ENCODE measurements at places on chromosomes 2 and 18.

DNA sequence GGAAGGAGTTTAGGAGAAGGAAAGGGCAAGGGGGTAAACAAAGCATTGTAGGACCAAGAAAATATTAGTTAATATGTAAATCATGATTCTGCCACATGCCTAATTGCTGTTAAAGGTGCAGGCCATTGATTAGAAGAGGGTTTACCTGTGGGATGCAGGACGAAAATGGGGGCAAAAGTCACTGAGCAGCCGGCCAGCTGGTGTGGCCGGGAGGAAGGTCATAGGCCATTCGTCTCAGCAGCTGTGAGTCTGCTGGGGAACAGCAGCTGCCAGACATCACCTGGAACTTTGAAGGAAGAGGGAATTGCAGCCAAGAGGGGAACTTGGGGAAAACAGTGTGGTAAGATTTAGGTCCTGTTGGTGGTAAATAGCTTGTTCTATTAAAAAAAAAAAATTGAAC, 184.4 kb downstream of the DYSF start:
- DNase-seq = no peak

GRCh38 chr2:197360744-197361156, 50.2 kb upstream of the ANKRD44 start:
- no peak for DNase-seq

- no peak for DNase-seq
Measured at GRCh38 chr2:216181953-216182461, 72.9 kb downstream of the XRCC5 start.

DNA sequence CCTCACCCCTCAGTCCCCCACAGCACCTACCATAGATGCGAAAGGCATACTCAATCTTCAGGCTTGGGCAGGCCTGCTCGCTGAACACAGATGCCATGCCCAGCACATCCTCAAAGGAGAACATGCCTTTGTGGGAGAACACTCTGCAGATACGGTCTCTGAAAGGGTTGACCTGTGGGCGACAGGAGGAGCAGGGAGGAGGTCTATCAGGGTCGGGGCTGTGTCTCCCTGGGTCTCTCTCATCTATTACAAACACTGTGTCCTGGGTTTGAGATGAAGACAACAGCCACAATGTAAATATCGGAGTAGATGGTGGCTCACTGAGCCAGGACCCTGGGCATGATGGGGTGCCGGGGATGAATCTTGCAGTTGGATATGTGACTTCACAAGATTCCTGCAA, 46.0 kb downstream of the CIB4 start:
- no peak for DNase-seq

Measured in activated CD8-positive, alpha-beta memory T cell treated with anti-CD3 and anti-CD28 coated beads for 48 hours (primary cell).